ENCODE measurements at places on chromosomes 12 and 14.

DNA sequence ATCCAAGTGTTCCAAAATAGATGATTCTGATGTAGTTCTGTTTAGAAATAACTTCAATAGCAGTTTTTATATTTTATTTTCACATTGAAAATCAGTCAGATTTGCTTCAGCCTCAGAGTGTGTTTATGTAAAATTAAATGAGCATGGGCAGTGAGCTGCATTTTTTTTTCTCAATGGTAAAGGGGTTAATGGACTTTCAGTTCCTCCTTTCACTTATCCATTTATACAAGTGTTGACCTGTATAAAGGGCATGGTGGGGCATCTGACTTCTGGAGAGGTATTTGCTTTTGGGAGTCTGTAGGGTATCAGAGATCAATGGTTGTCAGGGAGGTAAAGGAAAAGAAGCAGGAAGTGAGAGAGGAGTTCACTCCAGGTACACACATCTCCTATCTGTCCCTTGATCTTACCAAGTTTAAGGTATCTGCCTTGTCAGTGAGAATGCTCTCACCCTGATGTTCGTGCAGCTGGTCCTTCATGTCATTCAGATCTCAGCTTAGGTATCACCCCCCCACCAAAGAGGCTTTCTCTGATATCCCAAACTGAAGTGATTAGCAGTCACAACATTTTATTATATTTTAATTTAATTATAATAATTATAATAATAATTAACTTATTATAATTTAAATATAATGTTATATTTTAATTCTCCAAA lies 181.6 kb upstream of the LMNTD1 start:
- no peak for DNase-seq

GRCh38 chr12:105273601-105274000 lies 37.6 kb upstream of the APPL2 start:
- DNase-seq: no peak

DNA sequence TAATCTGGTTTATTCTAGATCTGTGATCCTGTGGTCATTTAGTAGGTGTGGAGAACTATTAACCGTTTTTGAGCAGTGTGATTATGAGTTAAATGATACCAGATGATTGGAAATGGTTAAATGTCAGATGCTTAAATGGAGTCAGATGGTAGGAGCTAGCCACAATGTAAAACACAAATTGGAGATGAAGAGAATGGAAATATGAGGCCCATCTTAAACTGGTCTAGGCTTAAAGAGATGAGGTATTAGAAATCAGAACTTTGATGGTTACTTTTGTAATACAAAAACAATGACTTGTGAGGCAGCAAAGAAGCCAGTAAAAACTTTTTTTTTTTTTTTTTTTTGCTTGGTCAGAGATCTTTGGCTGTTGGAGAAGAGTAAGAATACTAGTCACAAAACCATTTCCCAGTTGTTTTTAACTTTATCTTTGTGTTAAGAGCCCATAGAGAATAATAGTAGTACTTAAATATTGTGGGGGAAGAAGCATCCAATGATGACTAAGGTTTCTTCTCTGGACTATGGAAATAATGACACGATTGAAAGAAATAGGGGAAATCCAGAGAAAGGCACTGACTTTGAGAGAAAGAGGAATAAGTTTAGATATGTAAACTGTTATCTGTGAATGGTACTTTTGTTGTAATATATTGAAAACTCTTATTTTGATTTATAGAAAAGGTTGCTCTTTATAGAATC lies 95.9 kb downstream of the WNK1 start:
- DNase-seq: no peak

GRCh38 chr14:71647086-71647784 lies 285.0 kb upstream of the RGS6 start:
- no peak for DNase-seq

GRCh38 chr14:46323404-46323762 lies 328.2 kb downstream of the RPL10L start:
- DNase-seq: no peak

DNA sequence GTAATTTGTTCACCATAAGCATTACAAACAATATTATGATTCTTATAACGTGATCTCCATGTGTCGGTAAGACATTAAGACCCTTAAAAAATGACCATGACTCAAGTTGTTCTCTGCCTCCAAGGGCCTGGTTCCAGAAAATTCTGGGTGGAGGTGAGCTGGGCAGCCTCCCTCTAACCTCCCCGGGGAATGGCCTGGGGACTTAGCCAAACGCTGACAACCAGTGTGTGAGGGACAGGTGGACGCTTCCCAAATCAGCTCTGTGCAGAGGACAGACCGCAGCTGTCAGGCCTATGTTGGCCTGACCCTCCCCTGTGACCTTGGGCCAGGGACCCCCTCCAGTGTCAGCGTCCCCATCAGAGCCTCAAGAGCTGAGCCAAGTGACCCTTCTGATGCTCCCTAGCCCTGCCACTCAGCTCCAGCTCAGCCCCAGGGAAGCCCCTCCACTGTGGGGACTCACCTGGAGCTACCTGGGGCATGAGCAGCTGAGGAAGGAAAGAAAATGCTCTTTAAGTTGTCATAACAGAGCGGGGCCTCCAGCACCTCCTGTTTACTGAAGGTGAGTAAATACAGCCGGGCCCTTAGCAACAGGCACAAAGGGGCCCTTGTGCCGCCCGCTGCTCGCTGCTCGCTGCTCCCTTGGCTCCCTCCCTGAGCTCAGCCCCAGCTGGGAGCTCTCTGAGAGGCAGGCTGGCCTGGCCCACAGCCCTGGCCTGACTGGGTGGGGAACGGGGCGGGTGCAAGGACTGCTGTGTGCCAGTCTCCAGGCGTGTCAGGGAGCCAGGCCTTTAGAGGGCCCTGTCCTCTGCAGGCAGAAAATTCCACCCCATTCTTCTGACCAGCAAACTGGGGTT lies 116.6 kb downstream of the CALM1 start:
- no peak for DNase-seq

GRCh38 chr12:26769611-26770010 lies 63.4 kb downstream of the ITPR2 start:
- DNase-seq: no peak

- DNase-seq: no peak
These were observed 135.8 kb upstream of the PLXNC1 start for GRCh38 chr12:94012590-94012989.

DNA sequence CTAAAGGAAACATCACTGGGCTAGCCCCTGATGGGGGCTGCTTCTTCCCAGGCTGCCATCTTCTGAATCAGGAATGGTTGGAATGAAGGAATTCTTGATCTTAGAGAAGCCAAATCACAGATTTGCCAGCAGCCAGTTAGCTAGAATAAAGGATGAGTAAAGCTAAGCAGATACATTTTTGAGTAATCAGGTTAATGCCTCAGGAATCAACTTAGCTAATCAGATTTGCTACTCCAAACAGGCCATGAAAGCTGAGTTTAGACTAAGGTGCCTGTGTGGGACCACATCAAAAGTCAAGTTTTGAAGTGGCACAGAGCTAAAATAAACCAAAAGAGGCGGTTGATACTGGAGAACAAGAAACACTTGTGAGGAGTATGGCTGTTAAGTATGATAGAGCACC lies 28.8 kb upstream of the LMO3 start:
- DNase-seq: no peak

GRCh38 chr14:106141242-106142220 lies 615.1 kb downstream of the TMEM121 start:
- no peak for DNase-seq

- no peak for DNase-seq
These were observed 135.5 kb upstream of the FUT8 start for GRCh38 chr14:65277027-65277426.

- peak; percentile 52 for DNase-seq
These were observed 10.6 kb downstream of the DDX54 start for GRCh38 chr12:113174461-113175384.

- DNase-seq: no peak
These were observed 40.1 kb upstream of the KIF21A start for GRCh38 chr12:39483042-39483441.

DNA sequence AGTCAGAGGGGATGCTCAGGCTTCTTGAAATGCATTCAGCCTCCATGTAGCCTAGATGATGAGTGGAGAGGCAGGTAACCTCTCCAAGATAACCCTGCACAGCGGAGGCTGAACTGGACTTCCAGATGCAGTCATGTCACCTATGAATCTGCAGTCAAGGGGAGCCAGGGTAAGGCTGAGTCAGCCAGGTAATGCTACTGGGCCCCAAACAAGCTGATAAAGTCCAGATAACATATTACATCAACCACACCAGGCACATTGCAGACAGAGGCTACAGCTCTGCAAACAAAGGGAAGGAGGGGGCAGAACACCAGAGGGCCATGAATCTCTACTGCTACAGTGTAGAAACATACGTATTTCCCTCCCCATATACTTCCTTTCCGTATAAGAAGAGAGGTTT lies 14.0 kb downstream of the RNASE9 start:
- DNase-seq: no peak

GRCh38 chr12:56836317-56836716 lies 73.2 kb downstream of the HSD17B6 start:
- no peak for DNase-seq

DNA sequence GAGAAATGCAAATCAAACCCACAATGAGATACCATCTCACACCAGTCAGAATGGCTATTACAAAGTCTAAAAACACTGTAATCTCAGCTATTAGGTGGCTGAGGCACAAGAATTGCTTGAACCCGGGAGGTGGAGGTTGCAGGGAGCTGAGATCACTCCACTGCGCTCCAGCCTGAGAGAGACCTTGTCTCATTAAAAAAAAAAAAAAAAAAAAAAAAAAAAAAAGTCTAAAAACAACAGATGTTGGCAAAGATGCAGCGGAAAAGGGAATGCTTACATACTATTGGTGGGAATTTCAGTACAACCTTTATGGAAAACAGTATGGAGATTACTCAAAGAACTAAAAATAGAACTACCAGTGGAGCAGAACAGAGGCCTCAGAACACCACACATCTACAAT lies 19.0 kb upstream of the ATF7 start:
- no peak for DNase-seq

GRCh38 chr12:65638324-65638723 lies 186.0 kb upstream of the HMGA2 start:
- no peak for DNase-seq

- DNase-seq: peak; percentile 54
These were observed 14.0 kb downstream of the ABCB9 start for GRCh38 chr12:122951979-122952892.

GRCh38 chr14:46432516-46432915 lies 219.1 kb downstream of the RPL10L start:
- no peak for DNase-seq

- DNase-seq: no peak
These were observed 109.8 kb upstream of the DNM1L start for GRCh38 chr12:32569259-32569658.

DNA sequence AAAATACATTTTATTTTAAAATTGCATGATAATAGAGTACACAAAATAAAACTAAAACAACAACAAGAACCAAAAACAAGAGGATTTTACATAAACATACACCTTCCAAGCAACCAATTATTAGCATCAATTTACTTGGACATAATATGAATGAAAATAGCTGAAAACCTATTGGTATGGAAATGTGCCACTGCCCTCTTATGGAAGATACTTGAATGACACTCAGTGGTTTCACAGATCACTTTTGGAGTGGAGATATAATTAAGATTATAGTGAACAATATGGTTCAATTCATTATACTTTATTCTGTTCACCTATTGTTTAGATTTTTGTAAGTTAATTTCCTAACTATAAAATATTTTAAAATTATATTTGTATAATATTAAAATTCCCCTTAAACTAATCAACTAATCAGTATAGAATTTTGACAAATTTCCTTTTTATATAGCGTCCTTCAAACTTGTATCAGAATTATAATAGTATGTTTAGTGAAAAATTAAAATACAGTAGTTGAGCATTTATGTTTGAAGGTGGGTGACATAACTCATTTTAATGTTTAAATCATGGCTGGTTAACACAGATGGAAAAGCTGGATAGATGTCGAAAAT lies 70.1 kb downstream of the SLC6A15 start:
- DNase-seq: no peak

DNA sequence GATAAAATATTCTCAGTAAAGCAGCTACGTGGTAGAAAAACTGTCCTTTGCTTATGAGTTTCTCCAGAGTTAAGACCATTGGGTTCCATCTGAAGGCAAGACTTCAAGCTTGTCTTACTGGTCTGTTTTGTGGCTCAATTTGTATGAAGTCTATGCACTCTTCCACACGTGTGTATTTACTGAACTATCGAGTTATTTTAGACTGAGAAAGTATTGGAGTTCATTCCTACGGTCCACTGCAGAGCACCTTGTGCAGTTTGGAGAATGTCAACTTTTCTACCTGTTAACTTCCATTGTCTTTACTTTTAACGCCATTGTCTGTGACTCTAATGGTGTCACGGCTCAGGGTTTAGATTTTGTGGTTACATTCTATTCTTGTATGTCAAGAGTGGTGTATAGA lies 3.7 kb downstream of the HIF1A start:
- no peak for DNase-seq

DNA sequence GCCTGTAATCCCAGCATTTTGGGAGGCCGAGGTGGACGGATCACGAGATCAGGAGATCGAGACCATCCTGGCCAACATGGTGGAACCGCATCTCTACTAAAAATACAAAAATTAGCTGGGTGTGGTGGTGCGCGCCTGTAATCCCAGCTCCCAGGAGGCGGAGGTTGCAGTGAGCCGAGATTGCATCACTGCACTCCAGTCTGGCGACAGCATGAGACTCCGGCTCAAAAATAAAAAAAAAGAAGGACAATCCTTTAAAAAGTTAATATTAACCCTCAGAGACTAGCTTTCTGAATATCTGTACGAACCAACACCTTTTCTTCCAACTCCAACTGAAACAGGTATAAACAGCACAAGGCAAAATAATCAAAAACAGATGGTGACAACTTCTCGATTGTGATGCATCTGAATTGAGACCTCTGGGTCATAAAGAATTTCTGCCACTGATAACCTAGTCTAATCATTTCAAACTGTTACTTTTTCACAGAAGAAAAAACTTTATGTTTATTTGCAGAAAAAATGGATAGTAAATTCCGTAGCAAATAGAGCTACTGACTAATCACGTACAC lies 27.8 kb downstream of the CLIP1 start:
- DNase-seq: no peak

GRCh38 chr14:84403585-84403984 lies 1126.4 kb upstream of the FLRT2 start:
- no peak for DNase-seq

- DNase-seq: no peak
These were observed 49.5 kb upstream of the PCED1B start for GRCh38 chr12:47029903-47030302.

GRCh38 chr12:31003861-31004640 lies 69.6 kb upstream of the DDX11 start:
- DNase-seq: no peak
